ENCODE measurements at places on chromosomes 16 and 17.

DNA sequence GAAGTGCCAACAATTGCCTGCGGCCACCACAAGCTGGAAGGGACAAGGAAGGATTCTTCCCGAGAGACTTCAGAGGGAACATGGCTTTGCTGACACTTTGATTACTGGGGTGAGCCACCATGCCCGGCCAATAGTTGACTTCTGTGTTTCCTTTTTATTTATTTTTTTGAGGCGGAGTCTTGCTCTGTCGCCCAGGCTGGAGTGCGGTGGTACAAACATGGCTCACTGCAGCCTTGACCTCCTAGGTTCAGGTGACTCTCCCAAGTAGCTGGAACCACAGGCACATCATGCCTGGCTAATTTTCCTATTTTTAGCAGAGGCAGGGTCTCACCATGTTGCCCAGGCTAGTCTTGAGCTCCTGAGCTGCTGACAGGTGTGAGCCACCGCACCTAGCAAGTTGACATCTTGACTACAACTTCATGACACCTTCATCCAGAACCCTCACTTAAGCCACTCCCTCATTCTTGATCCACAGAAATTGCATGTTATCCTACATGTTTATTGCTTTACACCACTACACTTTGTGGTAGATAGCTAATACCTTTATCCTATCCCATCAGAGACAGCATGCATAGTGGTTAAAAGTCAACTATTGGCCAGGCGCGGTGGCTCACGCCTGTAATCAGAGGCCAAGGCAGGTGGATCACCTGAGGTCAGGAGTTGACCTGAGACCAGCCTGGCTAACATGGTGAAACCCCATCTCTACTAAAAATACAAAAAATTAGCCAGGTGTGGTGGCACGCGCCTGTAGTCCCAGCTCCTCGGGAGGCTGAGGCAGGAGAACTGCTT, 16.1 kb upstream of the GPRC5C start:
- no peak for DNase-seq

DNA sequence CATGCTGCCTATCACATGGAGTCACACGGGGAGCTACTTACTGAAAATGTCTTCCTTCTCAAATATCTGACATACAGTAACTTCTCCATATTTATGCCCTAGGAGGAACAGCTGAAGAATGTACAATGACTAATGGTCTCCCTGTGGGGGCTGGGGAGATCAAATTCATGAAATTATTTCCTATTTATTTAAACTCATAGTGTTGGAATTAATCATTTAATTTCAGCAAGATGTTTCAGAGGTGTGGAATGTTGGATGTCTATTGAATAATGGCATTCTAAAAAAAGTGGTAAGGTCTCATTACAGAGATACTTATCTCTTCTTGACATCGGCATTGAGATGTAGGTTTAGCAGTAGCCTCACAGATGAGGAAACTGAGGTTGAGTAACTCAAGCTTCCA, 214.3 kb upstream of the CDH11 start:
- DNase-seq, result no peak

DNA sequence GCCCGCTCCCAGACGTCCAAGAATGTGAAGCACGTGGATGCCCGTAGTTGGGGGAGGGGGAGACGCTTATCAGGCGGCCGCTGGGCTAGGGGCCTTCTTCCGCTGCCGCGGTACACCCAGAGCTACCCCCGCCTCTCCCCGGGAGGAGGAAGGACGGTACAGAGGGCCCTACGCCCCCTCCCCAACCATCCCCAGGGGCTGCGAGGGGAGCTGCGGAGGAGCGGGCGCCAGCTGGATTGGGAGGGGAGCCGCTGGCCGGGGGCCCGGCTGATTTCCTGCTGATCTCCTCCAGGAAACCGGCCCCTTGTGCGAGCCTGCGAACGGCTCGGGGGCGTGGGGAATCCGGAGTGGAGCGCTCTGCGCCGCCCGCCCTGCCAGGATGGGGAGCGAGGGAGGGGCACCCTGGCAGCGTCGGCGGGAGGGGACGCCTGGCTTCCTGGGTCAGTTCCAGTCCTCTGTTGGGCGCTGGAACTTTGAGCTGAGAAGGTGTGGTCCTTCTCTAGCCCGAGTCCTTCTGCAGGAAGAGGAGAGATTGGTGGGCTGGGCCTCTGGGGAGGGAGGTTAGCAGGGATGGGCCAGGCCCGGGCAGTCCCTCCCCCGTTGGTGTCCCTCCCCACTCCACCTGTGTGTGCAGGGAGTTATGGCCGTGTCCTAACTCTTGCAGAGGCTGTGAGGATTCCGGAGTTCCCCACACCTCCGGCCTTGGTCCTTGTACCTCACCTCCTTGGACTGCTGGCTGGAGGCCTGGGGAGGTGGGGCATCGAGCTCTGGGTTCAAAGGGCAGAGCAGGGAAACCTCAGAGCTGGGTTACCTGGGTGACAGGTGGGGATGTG, 19.2 kb downstream of the GJD3 start:
- peak; percentile 69 for DNase-seq

- DNase-seq, result no peak
Measured at GRCh38 chr17:4974115-4974670, 6.6 kb upstream of the SPAG7 start.

- DNase-seq, result no peak
Measured at GRCh38 chr17:34081269-34081668, 173.8 kb upstream of the CCL2 start.

GRCh38 chr17:81888988-81889595, 2.3 kb downstream of the ALYREF start:
- no peak for DNase-seq

GRCh38 chr17:78343543-78344201, 16.2 kb downstream of the SOCS3 start:
- peak; percentile 44 for DNase-seq

- no peak for DNase-seq
Measured at GRCh38 chr17:9999919-10000695, 95.0 kb upstream of the RCVRN start.

- DNase-seq, result no peak
Measured at GRCh38 chr17:75814900-75815373, 29.3 kb downstream of the UNC13D start.

DNA sequence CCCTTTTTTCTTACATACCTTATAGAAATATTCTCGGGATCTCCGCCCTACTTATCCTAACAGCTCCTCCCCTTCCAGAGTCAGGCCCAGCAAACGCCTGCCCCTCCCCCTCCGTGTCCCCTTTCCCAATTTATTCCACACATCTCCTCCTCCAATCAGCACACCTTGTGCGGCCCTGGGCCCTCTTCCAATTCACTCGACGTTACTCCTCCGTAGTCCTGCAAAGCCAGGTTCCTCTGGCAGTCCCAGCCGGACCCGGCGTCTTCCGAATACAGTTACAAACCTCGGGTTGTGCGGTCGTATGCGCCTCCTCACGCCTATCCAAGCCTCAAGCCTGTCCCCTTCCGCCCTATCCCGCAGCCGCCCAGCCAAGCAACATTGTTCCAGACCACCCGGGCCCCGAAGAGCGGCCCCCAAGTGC, 677 bp downstream of the CBX1 start:
- peak; percentile 83 for DNase-seq
